ENCODE measurements at places on chromosomes 2 and 18.

GRCh38 chr2:7472465-7472864 lies 555.3 kb downstream of the RNF144A start:
- DNase-seq, result no peak

DNA sequence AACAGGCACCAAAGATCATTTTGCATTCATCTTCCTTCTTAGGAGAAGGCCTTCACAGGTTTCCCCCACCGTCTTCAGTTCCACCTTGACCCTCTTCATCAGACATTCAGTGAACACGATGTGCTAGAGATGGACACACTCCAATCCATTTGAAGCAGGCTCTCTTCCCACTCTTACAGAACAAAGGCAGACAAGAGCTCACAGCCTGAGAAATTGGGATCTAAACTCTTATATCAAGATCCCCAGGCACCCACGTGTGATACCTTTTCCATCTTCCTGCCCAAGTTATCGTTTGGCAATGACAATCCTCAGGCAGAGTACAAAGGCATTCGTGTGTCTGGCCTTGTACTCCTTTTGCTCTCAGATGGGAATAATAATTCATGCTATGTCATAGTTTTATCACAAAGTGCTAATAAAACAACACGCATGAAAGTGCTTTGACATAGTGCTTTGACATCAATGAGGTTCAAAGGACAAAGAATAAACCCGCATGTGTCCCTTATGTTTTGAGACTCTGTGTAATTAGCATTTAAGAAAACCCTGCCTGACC lies 369.3 kb upstream of the KLHL29 start:
- no peak for DNase-seq

- DNase-seq, result no peak
These were observed 45.7 kb downstream of the FAM210A start for GRCh38 chr18:13680612-13681011.

DNA sequence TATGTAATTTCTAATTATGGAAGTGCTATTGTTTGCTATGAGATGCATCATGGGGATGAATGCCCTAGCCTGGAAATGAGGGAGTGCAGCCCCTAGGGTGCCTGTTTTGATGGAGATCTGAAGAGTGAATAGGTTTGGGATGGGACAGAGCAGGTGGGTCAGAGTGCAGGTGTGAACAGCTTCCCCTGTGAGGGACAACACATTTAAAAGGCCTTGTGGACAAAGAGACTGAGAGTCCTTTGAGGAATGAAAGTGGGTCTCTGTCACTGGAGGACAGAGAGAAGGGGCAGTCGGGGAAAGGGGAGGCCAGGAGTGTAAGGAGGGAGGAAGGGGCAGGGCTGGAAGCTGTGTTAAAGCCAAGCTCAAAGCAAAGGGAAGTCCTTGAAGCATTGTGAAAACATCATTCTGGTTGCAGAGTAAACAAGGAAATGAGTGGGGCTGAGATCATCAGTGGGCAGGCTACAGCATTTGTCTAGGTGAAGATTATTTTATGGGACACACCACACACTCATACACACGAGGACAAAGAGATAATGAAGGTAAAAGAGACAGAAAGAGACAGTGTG lies 877.6 kb downstream of the SLC4A3 start:
- no peak for DNase-seq

GRCh38 chr2:100394111-100394641 lies 23.3 kb downstream of the CHST10 start:
- DNase-seq, result no peak

GRCh38 chr2:133570542-133570941 lies 2.3 kb upstream of the NCKAP5 start:
- DNase-seq, result no peak

DNA sequence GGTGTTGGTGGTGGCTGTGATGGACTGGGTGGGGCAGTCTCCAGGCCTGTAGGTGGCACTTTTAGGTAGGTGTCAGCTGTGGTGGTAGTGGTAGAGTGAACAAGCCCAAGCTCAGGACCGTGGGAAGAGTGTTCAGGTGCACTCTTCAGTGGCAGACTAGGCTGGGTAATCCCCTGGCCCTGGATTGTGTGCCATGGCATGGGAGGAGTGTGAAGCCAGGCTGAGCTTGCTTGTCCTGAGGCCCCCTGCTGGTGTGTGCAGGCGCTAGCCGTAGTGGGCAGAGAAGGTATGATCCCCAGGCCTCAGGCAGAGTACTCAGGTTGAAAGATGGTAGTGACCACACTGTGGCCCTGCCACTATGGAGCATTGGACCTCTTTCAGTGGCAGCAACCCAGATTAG lies 850.3 kb downstream of the DSC3 start:
- DNase-seq, result no peak

- DNase-seq, result no peak
These were observed 20.6 kb downstream of the PDE1A start for GRCh38 chr2:182406221-182406620.

DNA sequence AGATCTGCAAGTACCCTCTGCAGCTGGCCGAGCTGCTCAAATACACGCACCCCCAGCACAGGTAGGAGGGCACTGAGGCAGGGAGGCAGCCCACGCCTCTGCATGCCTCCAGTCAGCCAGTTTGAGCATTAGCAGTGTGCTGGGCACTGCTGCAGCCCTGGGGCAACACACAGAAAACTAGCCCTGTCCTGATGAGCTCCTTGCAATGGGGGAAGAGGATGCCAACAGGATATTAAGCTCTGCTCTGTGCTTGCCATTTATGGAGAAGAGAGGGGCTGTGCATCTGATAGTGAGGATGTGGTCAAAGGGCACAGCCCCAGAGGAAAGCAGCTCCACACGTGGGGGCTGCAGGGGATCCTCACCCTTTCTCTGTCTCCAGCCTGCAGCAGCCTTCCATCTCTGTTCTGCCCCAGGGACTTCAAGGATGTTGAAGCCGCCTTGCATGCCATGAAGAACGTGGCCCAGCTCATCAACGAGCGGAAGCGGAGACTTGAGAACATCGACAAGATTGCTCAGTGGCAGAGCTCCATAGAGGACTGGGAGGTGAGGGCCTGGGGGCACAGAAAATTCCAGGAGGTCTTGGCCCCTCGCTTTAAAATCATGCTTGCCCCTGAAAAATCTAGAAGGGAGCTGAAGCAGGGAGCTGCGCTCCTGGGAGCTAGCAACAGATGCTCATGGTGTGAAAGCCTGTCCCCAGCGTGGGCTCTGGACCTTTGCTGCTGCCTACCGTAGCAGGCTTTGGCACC lies 51.7 kb downstream of the FAM168B start:
- DNase-seq, result no peak

DNA sequence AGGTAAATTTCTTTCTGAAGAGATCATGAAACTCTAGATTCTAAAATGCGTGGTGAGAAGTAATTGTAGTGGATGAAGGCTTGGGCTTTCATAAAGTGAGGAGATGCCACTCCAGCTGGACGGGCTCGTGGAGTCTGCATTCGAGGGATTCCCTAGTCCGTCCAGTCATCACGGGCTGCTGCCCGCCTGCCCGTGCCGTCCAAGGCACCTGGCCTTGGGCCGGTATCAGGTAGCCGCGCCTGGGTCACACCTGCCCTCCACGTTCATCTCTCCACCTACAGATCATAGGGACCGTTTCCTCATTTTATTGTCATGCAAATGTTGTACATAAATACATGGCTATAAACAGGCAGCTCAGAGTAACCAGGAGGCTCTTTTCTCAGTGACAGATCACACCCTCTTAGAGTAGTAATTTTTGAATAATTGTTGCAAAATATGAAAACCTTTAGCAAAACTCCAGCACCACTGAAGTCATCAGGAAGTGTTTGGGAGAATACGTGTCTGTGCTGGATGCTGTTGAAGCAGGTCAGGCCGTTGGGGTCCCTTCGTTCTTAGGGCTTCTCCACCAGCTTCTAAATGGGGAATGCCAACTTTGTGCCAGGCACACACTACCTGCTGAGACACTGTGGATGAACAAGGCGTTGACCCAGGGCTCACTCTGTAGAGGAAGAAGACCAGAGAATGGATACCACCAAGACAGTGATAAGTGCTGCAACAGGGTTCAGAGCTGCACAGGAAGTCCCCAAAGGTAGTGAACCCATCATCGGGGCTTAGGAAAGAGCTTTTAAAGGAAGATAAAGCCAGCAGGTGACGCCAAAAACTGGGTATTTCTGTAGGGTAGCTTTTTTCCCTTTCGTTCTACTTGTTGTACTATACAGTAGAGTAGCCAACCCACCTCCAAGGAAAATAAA lies 112.5 kb downstream of the FAM210A start:
- DNase-seq, result no peak

All from T-helper 2 cell treated with Interferon-gamma antibody and Interleukin-4, amounts not matched to agents 5 μg/mL and 100 μg/mL, for 36 hours (primary cell).